ENCODE measurements at places on chromosomes 4 and X. TPM values are rescaled to one million over a fixed set of nuclear protein-coding genes. Genes with fewer than 3 reads are reported as not detected.

Gene PCDH19
- polyA plus RNA-seq = 0.02 TPM

Gene AP1AR
- 11.4 TPM for polyA plus RNA-seq

- DNase-seq = no peak
These were observed 1642.3 kb downstream of the C4orf33 start for GRCh38 chr4:130738233-130738632.

DNA sequence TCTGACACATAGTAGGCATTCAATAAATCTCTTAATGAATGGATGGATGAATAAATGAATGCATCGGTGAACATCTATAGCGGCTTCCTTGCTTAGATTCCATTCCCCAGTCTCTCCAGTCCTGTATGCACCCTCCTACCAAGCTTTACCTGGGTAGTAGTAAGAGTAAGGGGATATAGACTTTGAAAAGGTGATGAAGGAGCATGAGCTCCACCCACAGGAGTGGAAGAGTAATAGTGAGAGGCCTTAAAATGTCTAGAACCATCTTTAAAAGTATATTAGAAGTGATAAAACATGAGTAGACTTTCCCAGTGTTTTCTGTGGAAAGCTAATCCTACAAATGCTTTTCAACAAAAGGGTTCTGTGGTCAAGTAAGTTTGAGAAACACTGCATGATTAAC, 35.5 kb upstream of the GPC3 start:
- DNase-seq = peak; percentile 8

DNA sequence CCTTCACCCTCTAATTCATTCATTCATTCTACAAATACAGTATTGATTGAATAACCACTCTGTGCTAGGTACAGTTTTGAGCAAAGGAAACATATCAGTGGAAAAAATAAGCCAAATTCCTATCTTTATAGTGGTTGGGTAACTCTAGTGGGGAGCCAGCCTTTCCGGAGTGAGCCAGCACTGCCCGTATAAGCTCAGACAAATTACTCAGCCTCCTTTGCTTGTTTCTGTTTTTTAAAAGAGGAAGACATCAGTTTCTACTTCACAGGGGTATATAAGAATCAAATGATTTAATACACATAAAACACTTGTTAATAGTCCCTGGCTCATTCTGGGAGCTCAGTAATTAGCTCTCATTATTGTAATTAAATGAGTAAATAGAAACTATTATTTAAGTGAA, 238.2 kb upstream of the MAD2L1 start:
- no peak for DNase-seq

DNA sequence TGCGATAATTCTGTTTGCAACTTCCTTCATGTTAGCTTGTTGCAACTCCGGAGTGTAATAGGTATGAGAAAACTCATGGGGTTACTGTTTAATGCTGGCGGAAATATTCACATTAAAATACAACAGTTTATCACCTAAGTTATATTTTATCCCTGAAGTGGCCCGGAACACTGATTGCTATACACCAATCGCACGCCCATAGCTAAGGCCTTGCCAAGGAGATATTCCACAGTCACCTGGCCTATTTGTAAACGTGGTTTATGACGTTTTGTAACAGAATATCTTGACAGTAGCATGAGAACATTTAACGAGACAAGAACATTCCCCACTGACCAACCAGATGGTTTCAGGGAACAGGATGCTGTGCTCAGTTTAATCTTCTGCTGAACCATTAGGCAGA, 23.2 kb upstream of the FAM90A26 start:
- DNase-seq = no peak

- DNase-seq = no peak
These were observed 116.0 kb upstream of the PDE5A start for GRCh38 chr4:119744580-119744979.

DNA sequence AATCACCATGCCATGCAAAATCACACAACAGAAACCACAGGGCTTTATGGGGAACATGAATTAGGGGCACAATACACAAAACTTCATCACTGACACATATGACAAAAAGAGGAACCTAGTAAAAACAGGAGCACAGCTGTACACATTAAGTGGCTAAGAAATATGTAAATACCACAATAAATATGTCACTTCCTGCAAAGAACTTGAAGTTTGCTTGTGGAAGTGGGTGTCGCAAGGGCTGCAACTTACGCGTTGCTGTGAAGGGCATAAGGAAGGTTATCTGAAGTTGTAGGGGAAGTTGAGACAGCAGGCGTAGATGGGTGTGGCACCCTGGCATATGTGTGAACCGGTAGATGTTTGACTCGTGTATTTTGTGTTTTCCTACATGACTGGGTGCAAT, 42.4 kb downstream of the CLCN4 start:
- DNase-seq = no peak

GRCh38 chrX:38374431-38374830, 22.0 kb downstream of the OTC start:
- DNase-seq = no peak

DNA sequence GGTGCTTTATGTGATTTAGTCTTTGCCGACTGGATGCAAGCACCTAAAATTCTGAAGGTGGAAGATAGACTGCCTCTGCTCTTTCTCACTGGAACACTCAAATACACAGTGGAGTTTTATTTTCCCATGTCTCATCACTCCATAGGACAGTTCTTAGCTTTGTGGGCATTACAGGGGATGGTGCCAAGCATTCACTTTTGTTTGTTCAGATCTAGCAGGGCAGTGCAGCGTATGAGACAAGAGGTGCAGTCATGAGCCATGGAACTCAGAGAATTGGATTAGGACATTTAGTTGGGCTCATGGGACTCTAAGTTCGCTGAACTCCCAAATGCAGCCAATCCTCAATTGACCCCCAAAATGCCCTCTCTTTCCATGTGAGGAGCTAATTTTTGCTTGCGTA, 1136.9 kb upstream of the PRKX start:
- no peak for DNase-seq

DNA sequence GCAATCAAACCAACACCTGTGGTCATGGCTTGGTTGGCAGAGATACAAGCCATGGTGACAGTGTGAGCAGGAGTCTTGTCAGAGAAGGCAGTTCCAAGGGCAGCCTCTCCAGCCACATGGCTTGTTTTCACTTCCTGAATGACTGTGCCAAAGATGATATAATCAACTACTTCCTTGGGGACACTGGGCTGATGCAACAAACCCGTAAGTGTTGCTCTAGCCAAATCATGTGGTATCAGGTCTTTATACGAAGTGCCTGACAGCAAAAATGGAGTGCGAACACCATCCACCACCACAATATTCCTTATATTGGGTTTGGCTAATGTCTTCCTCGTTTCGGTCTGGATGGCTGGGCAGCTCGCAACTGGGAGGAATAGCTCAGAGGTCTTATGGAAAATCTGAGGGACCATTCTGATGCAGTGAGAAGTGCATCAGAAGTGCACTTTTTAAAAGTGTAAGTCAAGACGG, 922.0 kb downstream of the NLGN4X start:
- DNase-seq = no peak

- no peak for DNase-seq
These were observed 3.1 kb downstream of the IL1RAPL1 start for GRCh38 chrX:28590396-28590795.

DNA sequence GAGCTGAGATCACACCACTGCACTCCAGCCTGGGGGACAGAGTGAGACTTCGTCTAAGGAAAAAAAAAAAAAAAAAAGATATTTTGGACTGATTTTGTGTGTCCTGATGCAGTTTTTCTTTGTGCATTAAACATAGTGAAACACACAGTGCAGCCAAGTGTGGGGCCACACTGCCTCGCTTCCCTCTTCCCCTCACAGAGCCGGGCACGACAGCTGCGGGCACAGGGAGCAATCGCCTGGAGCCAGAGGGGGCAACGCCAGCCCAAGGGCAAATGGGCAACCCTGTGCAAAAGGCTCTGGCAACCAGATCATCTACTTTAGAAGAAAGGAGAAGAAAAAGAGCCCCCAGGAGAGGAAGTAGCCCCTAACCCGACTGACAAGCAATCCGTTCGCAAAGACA, 13.5 kb upstream of the CCNQ start:
- no peak for DNase-seq
